ENCODE measurements at places on chromosomes 7 and 10.

DNA sequence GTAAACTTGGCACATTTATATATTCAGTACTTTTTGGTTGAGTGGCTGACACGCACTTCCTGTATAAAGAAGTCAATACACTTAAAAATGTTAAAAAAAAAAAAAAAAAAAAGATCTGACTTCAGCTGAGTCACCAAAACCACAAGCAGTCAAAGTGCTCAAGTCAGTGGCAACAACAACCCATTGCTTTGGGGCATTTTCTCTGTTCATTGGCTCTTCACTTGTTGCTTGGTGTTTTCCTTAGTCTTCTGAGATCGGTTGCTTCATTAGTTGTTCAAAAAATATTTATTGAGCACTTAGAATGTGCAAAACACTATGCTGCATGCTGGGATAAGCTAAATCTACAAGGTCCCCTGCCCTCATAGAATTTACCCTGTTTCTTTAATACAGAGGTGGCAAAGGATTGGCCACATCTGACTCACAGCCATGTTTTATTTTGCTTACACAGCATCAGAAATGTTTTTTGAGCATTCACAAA, 63.7 kb downstream of the ZNRF2 start:
- DNase-seq: peak; percentile 85

DNA sequence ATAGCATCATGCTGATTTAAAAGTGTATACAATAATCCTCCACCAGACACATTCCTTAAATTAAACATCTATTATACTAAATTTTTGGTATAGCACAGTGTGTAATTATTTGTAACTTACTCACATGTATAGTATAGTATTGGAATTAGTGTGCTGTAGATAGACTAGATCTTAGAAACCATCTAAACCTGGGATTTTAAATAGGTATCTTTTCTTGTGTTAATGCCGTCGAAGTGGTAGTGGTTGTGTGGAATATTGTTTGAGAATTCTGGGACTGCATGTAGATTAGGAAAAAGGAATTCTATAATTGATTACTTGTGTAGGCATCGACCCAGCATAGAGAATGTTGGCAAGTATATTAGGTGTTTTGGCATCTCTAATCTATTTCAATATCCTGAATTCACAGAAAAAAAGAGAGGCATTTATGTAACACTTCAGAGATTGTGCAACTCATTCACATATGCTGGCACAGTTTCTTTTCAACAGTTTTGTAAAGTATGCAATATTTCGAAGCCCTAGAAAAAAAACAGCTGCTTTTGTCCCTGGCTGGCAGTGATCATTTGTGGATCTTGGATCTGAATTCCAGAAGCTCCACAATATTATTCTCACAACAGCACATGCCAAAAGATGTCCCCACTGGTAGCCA, 145.5 kb upstream of the AGR3 start:
- peak; percentile 70 for DNase-seq

- no peak for DNase-seq
Observed at GRCh38 chr7:122067077-122067476, 77.0 kb downstream of the AASS start.

GRCh38 chr10:101394524-101395133, 40.7 kb downstream of the BTRC start:
- DNase-seq: no peak
